ENCODE measurements at places on chromosomes 7 and 10.
A peak's percentile ranks its signal among the peaks of the same experiment; 100 is the strongest.

GRCh38 chr7:132249256-132249971, 326.9 kb downstream of the PLXNA4 start:
- DNase-seq, result no peak

GRCh38 chr7:98287486-98287959, 6.0 kb downstream of the BRI3 start:
- DNase-seq, result no peak

DNA sequence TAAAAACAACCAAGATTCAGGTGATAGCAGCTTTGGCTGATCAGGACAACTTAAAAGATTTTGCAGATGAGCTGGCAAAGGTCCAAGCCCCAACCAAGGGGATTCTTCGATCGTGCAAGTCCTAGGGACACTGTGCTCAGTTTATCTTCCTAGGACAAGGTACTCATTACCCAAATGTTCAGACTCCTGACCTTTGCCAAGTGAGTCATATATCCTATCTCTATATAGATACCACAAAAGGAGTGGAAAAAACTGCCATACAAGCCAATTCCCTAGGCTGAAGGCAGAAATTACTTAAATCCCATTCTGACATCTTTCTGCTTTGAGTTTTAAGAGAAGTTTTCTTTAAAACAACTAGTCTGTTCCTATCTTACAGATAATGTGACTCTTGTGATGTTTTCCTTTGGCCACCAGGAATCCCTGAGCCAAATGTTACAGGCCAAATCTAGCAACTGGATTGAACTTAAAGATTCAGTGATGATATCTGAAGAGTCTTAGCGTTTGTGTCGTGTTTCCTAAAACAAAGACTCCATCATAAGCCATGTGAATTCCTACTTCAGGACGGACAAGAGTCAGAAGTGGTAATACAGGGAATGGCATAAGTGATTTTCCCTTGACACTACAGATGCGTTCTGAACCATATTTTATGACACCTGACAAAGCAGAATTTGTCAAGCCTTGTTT, 142.6 kb upstream of the ASAH2 start:
- DNase-seq, result no peak

GRCh38 chr10:4498711-4499251, 327.2 kb upstream of the AKR1E2 start:
- DNase-seq, result no peak

GRCh38 chr10:92222603-92223262, 68.1 kb downstream of the CPEB3 start:
- DNase-seq, result no peak

- peak; percentile 86 for DNase-seq
These were observed 89.2 kb downstream of the PAXIP1 start for GRCh38 chr7:154913638-154914307.

DNA sequence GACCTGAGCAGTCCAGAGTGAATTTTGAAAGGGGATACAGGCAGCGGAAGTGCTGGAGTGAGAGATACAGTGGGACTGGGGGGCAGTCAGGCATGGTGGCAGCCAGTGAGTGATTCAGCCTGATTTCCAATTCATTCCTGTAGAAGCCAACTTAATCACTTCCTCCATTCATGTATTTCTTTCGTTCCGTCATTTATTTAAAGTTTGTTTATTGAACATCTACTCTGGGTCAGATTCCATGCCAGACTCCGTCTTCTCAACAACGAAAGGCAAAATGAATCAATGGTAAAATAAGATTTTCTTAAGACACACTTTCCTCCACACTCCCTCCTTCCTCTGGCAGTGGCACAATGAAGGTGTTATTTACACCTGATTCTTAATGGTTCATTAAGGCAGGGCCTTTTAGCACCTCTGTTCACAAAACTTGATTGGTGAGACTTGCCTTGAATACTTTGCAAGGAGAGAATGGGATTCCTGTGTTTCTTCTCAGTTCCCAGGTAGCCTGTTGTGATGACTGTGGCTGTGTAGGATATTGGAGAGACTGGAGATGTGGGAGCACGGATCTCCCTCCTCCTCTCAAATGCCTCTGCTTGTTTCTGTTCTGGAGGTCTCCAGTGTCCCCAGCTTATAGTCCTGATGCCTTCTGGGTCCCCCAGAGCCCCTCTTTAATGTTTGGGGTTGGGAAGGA, 27.9 kb downstream of the ADCYAP1R1 start:
- DNase-seq, result no peak

DNA sequence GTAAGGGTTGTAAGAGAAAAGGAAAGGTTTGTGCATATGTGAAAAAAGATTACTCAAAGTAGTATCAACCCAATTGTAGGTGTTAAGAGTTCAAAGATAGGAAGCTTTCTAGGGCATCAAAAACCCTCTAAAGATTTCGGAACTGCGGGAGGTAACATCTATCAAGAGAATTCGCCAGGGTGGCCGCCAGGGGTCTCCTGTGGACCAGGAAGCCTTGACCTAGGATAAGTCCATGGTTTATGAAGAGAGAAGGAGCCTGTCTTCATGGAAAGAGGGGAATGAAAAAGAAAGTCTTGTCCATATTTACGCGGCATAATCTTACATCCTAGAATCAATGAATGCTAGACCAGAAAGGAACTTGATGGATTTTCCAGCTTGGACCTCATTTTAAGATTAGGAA, 140.7 kb upstream of the CALCR start:
- DNase-seq, result no peak

- DNase-seq, result no peak
These were observed 32.2 kb upstream of the PCBD1 start for GRCh38 chr10:70920519-70920918.

DNA sequence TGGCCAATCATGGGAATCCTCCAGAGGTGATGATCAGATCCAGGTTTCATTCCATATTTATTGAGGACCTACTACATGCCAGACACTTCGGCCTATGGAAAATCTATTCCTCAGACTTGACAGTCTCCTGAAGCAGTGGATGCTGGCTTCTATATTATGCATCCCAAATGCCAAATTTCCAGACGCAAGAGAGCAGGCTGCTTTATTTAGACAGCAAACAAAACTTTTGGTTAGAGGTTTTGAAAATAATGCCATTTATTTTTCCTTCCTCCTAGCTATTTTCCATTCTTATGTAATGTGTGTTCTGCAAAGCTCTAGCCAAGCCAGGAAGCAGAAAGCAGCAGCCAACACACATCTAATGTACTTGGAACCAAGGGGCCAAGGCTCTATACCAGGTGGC, 330.8 kb downstream of the GPAM start:
- DNase-seq, result no peak

- DNase-seq, result no peak
These were observed 204.9 kb upstream of the NPSR1 start for GRCh38 chr7:34453150-34453549.

DNA sequence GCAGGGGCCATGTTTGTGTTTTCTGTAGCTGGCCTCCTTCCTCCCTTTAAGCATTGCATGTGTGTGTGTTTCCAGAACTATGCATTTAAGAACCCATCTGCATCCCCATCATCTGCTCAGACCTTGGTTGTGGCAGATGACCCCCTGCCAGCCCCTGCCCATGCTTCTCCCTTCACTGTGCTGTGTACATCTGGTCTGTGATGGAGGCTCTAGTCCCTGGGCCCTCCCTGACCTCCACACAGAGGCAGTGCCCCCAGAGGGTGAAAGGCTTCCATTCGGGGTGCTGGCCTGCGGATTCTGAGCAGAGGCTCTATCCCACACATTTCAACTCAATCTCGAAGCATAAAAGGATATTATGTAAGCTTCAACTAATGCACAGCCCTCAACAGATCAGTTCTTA, 89.4 kb downstream of the TACC2 start:
- no peak for DNase-seq

DNA sequence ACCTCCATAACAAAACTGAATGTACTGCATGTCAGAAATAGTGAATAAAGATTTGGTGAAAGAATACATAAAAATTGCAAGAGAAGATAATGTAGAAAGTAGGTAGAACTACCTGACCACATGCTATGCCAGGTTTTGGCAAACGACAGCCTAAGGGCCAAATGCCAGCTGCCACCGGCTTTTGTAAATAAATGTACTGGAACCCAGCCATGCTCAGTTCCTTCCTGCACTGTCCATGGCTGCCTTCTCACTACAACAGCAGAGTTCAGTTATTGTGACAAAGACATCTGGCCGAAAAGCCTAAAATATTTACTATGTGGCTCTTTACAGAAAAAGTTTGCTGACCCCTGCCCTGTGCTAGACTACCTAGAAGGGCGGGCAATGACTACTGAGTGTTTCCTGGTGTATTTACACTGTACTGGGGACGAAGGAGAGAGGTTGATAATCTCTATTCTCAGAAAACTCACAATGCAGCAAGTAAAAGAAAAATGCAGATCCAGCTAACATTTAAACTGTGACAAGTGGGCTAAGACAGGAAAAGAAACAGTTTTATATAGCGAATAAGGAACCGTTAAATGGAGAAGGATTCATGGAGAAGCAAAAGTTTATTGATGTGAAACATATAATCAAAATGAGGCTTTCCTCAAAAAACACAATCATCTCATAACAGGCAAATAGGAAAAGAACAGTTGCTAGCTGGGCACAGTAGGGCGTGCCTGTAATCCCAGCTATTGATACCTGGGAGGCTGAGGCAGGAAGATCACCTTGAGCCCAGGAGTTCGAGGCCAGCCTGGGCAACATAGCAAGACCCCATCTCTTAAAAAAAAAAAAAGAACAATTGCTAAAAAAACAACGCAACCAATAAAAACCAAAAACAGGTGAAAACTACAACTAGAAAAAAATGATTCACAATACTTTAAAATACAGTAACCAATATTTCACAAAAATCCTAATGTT, 13.7 kb downstream of the KIN start:
- no peak for DNase-seq

- DNase-seq, result no peak
These were observed 203.0 kb upstream of the HDAC9 start for GRCh38 chr7:18292584-18292983.

DNA sequence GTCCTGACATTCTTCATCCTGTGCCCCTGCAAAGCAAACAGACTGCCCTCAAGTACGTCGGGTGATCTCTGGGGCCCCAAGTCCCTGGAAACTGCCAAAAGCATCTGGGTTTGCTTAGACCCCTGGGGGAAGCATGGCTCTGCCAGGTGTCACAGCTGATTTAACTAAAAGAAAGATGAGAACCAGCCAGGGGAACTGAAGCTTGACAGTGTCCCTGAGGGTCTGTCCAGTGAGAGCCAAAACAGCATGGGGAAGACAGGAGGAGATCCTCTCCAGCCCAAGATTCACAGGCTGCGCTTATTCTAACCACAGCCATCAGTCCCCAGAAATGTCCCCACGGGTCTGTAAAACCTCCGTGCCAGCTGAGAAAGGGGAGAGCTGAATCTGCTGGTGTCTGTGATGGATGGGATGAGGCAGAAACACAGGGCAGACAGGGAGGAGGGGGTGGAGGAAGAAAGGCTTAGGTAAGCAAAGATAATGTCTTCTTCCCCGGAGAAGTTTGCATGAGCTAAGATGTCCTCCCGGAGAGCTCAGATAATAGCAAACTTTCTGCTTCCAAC, 21.3 kb downstream of the CCDC3 start:
- no peak for DNase-seq

DNA sequence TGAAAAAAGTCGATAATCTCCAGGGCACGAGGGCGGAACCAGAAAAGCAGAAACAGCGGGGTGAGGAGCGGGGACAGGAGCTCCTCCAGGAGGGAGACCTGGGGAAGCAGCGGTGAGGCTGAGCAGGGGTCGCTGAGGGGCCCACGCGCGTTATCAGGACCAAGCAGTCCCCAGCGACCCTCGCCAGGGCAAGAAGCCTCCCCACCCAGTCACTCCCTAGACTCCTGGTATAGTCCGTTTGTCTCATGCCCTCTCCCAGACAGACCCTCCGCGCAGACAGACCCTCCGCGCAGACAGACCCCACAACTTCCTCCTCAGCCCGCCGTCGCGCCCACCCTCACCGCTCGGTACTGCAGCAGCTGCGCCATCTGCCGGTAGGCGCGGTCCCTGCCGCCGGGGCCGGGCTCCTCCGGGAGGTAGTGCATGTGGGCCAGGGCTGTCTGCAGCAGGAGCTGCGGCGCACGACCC, 6.3 kb downstream of the ATG9B start:
- DNase-seq, result peak; percentile 81

- DNase-seq, result no peak
These were observed 87.3 kb upstream of the STEAP1B start for GRCh38 chr7:22587322-22587721.

DNA sequence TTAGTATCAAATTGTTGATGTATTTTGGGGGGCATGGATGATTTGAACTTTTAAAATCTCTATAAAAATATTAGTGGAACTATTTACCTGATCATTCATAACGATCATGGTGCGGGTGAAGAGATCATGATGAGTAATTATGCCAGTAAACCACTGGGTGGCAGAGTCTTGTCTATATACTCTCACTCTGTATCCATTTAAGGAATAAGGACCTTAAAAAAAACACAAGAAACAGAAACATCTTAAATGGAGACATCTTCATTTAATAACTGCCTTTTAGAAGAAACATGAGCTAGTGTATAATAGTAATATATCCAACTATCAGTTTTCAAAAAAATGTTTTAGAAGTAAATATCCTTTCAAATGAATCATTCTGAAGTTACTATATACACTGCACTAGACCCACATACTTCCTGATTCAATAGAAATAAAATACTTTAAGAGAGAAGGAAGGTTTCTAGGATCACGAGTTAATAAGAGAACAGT, 84.0 kb downstream of the NRBF2 start:
- DNase-seq, result no peak

- no peak for DNase-seq
These were observed 130.9 kb upstream of the ANKRD1 start for GRCh38 chr10:91051829-91052228.

DNA sequence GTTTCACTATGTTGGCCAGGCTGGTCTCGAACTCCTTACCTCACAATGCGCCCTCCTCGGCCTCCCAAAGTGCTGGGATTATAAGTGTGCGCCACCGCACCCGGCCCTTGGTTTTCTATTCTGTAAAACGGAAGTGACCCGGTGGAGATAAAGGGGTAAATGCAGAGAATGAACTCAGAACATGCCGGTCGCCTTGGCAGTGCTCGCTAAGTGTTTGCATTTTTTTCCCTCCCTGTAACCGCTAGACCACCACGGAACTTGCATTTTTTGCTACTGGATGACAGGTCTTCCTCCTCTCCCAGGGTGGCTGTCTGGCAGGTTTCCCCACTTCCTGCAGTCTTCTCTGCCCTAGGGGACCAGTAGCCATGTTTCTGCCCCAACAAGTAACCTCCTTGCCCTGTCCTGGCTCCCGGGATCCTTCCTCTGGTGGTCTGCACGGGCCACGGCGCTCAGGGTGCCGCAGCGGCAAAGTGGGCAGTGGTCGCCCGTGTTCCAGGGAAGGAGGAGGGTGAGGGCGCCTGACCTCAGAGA, 18.8 kb upstream of the GNA12 start:
- peak; percentile 16 for DNase-seq

- no peak for DNase-seq
These were observed 11.3 kb downstream of the OIT3 start for GRCh38 chr10:72904806-72905205.
